Right lobe of liver (tissue), 6 donors: ENCODE measurements at places on chromosomes 6 and 20. TPM values are rescaled to one million over a fixed set of nuclear protein-coding genes. Genes with fewer than 3 reads are reported as not detected.
A peak's percentile ranks its signal among the peaks of the same experiment; 100 is the strongest.

The KIF13A gene
- 17.8 TPM for total RNA-seq

DNA sequence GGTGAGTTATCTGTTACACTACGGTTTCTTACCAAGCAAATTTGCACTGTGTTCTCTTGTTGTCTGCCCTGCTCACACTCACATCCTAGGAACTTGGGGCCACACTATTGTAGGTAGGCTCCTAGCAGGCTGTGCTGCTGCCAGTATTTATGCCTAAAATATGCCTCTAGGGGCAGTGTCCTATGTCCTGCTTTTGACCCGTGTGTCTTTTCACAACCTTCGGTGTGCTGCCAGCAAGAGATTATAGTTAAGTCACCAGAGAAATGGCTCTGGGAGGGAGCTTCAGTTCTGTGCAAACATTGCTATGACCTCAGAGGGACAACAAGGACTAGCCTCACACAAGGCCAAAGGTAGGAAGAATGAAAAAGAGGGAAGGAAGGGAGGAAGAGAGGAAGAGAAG lies 8.9 kb upstream of the TAAR5 start:
- peak; percentile 35 for DNase-seq

DNA sequence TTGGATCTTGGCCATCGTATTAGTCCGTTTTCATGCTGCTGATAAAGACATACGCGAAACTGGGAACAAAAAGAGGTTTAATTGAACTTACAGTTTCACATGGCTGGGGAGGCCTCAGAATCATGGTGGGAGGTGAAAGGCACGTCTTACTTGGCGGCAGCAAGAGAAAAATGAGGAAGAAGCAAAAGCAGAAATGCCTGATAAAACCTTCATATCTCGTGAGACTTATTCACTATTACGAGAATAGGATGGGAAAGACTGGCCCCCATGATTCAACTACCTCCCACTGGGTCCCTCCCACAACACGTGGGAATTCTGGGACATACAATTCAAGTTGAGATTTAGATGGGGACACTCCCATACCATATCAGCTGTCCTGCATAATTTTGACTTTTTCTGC lies 20.1 kb upstream of the REPS1 start:
- DNase-seq, result no peak

DNA sequence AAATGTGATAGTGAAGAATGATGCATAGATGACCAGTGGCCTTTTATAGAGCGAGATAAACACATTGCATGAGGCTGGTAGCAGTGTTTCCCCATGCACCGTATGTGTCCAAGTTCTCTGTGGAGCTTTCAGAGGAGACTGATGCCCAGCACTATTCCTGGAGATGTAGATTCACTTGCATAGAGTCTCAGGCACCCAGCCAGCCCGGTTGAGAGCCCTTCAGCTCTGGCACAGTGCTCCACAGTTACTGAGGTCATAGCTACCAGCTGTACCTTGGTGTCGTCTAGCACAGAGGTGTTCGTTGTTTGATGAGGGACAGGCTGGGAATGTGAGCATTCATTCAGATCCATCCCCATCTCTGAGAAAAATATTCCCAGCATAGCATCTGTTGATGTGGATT lies 328.9 kb downstream of the FARS2 start:
- DNase-seq, result no peak

The PREP gene
- 18.8 TPM for total RNA-seq

DNA sequence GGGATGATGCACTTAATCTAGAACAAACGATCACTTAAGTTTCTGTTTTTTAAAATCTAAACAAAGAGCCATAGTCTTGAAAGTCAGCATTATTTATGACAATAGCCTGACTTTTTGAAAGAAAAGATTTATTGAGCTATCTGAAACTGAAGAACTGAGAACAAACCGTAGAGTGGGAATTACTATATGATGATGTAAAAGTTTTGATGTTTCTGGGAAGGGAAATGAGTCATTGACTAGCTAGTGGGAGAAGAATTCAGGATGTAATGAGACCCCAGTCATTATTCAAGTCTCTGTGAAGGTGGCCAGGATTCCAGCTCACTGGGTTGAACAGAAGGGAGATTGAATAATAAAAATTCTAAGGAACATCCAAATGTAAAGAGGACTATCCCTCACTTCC lies 83.4 kb upstream of the FABP7 start:
- DNase-seq, result no peak

The MARCKS gene
- 16.6 TPM for total RNA-seq

- peak; percentile 70 for DNase-seq
Measured at GRCh38 chr20:35303735-35304491, 11.7 kb upstream of the FAM83C start.

DNA sequence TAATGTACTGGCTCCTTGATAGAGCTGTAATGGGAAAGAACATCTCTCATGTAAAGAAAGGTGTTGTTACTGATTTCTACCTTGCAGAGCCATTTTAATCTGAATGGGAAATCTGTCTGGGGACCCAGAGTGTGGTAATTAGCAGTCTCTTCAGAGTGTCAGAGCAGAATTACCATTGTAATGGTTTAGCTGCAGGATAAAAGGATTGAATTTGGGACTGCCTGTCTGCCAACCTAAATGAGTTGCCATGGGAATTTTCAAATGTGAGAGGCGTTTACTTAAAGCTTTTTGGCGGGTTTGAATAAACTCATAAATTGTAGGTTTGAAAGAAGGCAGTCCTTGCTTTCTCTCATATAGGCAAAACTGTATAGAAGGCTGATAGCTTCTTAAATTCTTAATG lies 128.8 kb downstream of the QKI start:
- no peak for DNase-seq

DNA sequence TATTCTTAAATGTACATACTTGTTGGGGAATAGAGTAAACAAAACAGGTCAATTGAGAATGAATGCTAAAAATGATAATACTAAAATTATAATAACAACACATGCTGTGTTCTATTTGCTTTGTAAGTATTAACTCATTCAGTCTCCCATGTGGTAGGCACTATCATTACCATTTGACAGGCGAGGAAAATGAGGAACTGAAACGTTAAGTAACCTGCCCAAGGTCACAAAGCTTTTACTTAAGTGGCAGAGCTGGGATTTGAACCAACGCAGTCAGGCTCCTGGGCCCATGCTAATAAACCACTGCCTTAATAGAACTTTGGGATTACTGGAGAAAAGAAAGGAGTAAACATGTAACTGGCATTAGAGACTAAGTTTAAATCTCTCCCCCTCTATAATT lies 3.8 kb downstream of the NSFL1C start:
- DNase-seq, result no peak
